ENCODE measurements at places on chromosomes 4 and X.

DNA sequence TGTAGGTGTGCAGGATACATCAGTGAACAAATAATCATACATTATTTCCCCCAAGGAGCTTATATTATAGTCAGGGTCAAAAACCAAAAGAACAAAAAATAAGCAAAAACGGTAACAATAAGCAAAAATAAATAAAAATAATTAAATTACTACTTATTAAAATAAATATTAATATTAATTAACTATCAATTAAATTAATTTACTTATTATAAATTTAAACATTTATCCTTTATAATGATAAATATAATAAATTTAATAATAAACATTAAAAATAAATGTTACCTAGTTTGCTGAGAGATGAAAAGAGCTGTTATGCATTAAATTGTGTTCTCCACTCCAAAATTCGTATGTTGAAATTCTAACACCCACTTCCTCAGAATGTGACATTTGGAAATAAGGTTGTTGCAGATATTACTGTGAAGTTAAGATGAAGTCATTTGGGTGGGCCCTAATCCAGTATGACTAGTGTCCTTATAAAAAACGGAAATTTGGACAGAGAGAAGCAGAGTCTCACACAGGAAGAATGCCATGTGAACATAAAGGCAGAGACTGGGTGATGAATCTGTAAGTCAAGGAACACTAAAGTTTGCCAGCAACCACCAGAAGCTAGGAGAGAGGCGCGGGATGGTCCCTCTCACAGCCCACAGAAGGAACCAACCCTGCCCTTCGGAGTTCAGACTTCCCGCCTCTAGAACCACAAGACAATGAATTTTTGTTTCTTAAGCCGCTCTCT, 67.2 kb upstream of the IBSP start:
- no peak for DNase-seq

DNA sequence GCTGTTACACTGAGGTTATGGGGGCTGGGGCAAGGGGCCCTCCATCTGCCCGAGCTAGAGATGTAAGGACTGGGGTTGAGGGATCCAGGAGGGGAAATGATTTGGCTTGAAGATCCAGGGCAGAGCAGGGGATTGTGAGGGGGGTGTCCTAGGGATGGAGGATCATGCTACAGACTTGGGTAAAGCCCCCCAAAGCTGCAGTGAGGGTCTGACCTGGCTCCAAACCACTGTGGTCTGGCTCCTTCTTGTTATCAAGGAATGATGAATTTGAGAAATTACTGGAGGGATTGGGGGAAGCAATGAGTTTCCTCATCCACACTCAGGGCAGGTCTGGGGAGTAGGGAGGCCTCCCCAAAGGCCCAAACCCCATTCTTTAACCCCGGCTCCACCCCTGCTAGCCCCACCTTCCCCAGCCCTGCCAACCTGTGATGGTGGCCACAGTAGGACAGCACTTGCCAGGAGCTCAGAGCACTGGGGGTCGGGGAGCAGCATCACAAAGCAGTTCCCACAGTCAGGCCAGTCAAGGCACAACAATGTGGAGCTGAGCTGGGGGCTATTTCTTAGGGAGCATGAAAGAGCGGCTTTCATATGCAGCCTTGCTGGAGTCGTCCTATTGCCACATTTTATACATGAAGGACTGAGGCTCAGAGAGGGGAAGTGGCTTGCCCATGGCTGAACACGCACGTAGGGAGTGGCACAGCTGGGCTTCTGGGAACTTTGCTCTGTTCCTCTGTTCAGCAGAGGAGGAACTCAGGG, 165.5 kb downstream of the EFNB1 start:
- no peak for DNase-seq

GRCh38 chrX:139930916-139931645, 1.8 kb downstream of the ATP11C start:
- peak; percentile 13 for DNase-seq

GRCh38 chr4:534101-534575, 35.1 kb downstream of the PIGG start:
- no peak for DNase-seq

DNA sequence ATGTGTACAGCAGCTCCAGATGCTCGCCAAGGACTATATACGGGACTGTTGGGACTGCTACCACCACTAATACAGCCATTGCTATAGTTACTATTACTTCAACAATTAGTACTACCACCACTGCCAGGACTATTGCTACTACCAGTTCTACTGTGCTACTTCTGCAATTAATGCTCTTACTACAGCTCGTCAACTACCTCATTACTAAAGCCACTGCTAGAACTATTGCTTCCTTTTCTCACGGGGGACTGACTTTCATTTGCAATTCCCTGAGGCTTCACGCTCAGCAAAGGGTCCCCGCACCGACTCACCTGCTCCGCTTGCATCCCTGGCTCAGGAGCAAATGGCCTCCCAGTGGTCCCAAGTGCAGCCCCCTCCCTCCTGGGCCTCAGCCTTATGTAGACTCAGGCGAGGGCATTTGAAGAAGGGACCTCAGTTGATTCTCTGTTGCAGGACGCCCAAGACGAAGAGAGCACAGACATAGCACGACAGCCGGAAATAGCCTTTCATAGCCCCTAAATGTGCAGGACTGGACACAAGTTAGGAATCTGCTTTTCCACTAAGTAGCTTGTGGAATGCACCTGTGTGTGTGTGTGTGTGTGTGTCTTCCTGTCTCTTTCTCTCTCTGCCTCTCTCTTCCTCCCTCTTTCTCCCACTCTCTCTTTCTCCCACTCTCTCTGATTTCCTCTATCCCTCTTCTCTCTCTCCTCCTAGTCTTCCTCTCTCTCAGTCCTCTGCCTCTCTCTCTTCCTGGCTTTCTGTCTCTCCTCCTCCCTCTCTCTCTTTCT, 294.8 kb downstream of the ASMT start:
- DNase-seq: no peak

GRCh38 chr4:15354371-15355297, 73.2 kb upstream of the C1QTNF7 start:
- DNase-seq: no peak

GRCh38 chr4:2781911-2782310, 11.0 kb upstream of the SH3BP2 start:
- DNase-seq: no peak

GRCh38 chr4:15410750-15411149, 17.1 kb upstream of the C1QTNF7 start:
- DNase-seq: no peak

DNA sequence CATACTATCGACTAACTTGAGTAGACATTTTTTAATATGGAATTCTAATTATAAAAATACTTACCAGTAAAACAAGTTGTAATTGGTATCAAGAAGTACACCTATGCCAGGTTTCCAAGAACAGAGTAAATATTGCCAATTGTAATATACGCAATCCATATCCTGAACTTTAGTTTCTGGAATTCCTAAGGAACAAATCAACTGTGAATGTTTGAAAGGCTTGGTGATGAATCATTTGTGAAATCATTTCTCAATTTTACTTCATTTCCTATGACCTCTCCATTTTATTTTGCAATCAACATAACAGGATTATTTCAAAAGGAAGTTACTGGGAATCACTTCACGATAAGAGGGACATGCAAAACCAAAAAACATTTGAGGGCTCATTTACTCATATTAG, 3.7 kb downstream of the IL13RA2 start:
- DNase-seq: no peak

Measured in H54 (cell line).